ENCODE measurements at places on chromosomes 16 and 17.

DNA sequence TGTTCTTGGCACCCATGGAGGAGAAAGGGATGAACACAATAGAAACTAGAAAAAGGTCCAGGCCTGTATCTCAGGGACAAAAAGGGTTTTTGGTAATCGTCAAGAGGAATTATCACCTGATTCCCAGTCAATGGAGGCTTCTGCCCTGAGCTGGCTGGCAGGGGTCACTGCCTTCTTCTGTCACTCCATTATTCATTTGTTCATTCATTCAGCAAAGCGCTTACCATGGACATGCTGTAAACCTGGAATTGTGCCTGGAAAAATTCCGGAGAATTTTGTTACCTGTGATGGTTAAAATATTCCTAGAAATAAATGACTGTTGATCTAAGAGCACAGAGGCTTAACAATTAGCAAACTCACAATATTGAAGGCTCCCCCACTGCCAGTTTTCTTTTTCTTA, 212.3 kb downstream of the SHISA9 start:
- no peak for DNase-seq

DNA sequence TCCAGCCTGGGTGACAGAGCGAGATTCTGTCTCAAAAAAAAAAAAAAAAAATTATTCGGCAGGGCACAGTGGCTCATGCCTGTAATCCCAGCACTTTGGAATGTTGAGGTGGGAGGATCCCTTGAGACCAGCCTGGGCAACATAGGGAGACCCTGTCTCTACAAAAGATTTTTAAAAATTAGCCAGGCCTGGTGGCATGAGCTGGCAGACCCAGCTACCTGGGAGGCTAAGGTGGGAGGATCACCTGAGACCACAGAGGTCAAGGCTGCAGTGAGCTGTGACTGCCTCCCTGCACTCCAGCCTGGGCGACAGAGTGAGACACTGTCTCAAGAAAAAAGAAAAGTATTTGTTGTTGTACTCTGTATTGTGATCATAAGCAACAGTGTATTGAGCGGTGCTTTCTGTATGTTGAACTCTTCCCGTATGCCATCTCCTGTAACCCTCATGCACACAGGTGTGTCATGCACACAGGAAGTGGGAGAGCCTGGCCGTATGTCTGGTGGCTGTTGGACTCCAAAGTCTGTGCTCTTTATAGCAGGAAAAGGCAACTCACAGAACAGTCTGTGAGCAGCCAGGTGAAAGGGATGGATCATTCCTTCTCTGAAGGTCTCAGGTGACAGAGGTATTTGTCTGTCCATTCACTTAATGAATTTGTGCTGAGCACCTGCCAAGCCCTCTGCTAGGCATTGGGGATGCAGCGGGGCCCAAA, 17.1 kb downstream of the CDH1 start:
- no peak for DNase-seq

- DNase-seq: peak; percentile 84
Measured at GRCh38 chr17:41338961-41339485, 11.6 kb downstream of the KRT33A start.

DNA sequence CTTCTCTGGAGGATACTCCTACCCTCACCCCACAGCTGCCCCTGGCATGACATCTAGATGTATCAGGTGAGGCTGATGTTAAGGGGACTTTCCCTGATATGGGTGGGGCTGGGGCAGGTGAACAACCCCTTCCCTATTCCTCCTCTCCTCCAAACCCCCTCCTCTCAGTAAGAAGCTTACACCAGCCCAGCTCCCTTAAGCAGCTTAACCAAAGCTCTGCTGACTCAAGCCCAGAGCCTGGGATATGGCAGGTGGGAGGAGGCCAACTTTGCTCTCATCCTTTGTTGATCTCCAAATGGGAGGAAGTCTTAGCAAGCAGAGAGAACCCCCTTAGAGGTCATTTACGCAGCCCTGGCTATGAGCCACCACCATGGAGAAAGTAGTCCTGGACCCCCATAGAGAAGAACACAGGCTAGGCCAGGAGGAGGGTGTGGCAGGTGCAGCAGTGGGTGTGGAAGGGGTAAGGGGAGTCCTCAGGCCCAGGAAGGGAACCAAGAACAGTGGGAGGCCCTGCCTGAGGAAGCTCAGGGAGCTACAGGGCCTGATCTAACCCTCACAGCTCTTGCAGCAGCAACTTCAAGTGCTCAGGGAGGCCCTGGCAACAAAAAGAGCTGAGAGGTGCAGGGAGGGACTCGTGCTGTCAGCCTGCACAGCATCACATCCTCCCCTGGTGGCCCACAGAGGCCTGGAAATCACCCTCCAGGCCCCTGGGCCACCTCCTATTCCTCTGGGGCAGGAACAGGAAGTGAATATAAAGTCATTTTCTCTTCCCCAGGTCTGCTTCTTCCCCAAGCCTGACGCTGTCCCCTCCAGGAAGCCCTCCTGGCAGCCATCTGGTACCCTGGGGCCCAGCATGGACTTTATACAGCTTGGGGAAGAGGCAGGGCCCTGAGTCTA, 2.9 kb downstream of the UNC119 start:
- peak; percentile 58 for DNase-seq

GRCh38 chr16:12354296-12354833, 377.8 kb downstream of the SNX29 start:
- DNase-seq: no peak

DNA sequence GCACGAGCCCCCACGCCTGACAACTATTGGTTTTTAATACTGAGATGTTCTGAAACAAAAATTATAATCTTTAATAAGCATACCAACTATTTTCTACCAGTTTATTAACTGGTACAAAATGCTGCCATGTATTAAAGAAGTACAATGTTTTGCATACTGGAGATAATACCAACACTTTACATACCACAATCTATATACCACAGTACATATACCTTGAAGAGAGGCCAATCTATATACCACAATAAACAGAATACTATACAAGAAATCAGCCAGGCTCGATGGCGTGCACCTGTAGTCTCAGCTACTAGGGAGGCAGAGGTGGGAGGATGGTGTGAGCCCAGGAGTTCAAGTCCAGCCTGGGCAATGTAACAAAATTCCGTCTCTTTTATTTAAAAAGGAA, 9.9 kb downstream of the GPATCH8 start:
- no peak for DNase-seq

DNA sequence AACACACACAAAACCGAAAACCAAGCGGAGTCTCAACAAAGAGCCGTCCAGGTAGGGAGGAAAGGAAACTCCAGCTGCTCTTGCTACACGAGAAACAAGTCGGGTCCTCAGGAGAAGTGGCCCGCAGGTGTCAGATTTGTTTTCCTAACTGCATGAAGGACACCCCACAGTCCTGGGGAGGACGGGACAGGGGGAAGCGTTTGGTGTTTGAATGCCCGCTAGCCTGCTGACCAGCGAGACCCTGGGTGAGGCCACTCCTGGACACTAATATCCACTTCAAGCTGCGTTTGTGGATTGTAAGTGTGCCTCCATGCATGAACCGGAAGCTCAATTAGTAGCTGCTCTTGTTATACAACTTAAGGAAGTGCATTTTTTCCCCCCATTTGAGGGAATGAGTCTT, 299.5 kb downstream of the MAF start:
- DNase-seq: no peak

GRCh38 chr17:48394821-48395220, 35.2 kb downstream of the SKAP1 start:
- DNase-seq: no peak

GRCh38 chr16:55116165-55116920, 185.7 kb downstream of the IRX5 start:
- DNase-seq: no peak

- DNase-seq: no peak
Measured at GRCh38 chr16:73190688-73191659, 143.0 kb upstream of the ZFHX3 start.

GRCh38 chr17:18919963-18920362, 32.0 kb upstream of the SLC5A10 start:
- DNase-seq: no peak

GRCh38 chr16:2252806-2253148, 1.4 kb upstream of the ECI1 start:
- no peak for DNase-seq

DNA sequence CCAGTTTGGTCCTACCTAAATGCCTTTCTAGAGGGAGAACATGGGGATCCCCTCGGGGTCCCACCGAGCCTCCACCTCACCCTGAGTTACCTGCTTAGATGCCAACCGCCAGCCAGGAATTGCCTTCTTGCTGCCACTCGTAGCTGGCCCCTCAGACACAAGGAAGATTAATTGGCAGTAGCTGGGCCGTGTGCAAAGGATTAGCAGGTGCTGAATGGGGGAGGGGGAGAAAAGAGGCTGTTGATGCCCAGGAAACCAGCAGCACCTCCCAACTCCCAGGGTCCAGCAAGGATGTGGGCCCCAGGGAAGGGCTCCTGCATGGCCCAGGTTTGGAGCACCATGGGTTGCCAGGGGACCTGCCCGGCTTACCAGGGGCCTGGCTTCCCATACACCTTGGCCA, at the start of gene CNGB1:
Gene CNGB1, minus strand, starts transcription at position 159 of the 400 bp plus-strand sequence. CDS start 3,842 bp downstream, outside the sequence.
- DNase-seq: no peak

All from CD8-positive, alpha-beta memory T cell (primary cell).